ENCODE measurements at places on chromosomes 6 and 20.

DNA sequence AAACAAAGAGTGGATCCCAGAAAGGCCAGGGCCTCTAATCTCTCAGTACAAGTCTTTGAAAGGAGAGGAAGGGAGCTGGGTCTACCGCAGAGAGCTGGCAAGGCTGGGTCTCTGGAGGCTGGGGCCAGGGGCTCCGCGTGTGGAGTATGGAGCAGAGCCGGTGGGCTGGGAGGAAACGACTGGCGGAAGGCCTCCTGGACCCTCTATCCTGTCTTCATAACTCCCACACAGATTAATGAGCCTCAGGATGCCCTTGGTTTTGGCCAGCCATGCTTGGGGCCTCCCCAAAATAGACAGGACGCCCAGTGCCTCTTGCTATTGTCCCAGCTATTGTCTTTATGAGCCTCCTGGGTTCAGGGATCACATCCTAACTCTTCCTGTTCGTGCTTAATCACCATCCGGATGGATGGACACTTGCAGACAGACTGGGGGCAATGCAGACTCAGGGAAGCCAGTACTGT lies 306.4 kb downstream of the DHX35 start:
- no peaks in the 10 kb centered on the region for H3K36me3 ChIP-seq
- peaks cover 10% of the 10 kb centered on the region for H3K27me3 ChIP-seq
- peak; percentile 47 for DNase-seq
- H3K27ac ChIP-seq: no peak overlapping the region
- no peak overlapping the region for H3K4me3 ChIP-seq
- H3K4me1 ChIP-seq: peaks cover 17% of the 10 kb centered on the region

DNA sequence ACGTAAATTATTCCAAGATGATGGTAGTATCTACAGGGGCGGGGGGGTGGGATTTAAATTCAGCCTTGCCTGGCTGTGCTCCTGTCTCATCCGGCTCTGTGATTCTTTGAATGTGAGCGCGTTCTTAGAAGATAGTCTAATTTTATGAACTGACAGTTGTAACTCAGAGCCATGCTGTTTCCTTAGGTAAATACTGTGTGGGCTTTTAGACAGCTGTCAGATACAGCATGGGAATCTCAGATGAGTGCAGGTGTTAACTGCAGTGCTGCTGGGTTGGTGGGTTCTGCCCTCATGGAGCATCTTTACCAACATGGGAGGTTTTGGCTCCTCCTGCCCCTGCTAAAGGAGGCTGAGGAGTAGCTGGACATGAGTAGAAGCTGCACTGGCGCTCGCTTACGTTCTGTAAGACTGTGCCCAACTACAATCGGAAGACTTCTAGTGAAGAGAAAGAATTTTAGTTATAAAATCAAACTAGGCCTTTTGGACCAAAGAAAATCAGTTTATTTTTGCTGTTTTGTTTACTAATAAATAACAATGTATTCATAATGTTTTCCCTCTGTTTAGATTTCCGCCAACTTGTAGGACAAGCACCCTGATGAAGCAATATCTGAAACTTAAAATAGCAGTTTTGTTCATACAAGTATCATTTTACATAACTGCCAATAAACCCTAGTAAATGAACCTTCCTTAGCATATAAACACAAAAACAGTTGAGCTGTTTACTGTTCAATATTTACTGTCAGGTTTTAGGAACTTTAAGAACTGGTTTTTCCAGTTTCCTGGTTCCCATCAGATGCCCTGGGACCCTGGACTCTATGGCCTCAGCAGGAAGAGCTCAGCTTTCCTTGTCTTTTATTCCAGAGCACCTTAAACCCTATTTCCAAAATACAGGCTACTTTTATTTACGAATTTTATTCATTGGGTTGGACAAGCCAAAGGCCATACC lies 66.1 kb downstream of the FAM120B start:
- no peak overlapping the region for H3K27ac ChIP-seq
- peaks cover 29% of the 10 kb centered on the region for H3K36me3 ChIP-seq
- H3K27me3 ChIP-seq: no peaks in the 10 kb centered on the region
- no peaks in the 10 kb centered on the region for H3K4me1 ChIP-seq
- DNase-seq: no peak

DNA sequence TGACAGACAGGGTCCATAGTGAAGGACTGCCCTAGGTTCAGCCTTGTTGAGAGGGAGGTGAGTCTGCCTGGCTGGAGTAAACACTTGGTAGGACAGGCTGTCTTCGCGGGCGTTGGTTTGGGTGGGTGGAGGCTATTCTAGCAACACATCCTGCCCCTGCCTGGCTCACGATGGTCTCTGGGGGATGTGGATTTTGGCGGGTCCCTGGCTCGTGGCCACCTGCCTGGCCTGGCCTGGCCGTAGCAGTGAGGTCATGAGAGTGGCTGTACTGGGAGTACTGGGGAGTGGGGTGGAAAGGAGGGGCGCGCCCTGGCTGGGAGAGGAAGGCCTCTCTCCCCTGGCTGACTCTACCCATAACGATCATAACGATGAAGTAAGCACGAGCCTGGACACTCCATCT lies 30.2 kb upstream of the MRPS18A start:
- H3K36me3 ChIP-seq: no peaks in the 10 kb centered on the region
- no peak overlapping the region for H3K4me3 ChIP-seq
- no peak overlapping the region for H3K27ac ChIP-seq
- peaks cover 10% of the 10 kb centered on the region for H3K4me1 ChIP-seq
- peak; percentile 28 for DNase-seq

DNA sequence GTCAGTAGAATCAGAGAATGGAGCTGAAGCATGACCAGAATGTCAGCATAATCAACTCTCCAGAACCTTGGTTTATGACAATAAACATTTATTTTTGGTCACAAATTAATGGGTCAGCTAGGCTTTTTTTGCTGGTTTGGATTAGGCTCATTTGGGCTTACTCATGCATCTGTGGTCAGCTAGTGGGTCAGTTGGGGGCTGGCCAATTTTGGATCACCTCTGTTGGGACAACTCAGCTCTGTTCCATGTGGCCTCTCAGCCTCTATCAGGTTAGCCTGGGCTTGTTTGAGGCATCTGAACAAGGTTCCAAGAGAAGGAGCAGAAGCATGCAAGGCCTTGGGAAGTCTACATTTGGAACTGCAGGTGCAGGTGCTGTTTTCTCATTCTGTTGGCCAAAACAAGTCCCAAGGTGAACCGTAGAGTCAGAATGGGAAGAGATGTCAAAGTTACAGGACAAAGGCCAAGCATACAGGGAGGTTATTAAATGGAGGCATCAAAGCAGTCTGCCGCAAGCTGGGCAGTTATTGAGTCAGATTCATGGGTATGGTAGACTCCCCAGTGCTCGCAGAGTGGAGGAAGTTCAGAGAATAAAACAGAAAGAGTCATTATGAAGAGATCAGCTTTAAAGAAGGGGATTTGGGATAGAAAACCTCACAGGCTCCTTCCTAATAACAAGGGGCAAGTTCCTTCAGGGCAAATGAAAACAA lies 173.0 kb downstream of the PLCB4 start:
- H3K27me3 ChIP-seq: no peaks in the 10 kb centered on the region
- DNase-seq: no peak
- no peaks in the 10 kb centered on the region for H3K4me1 ChIP-seq
- no peaks in the 10 kb centered on the region for H3K36me3 ChIP-seq
- H3K27ac ChIP-seq: no peak overlapping the region

All from endodermal cell (in vitro differentiated cells).